Stimulated activated CD4-positive, alpha-beta T cell treated with anti-CD3 and anti-CD28 coated beads, TNF-alpha, amount 100 ng/mL, for 1 hour (primary cell): ENCODE measurements at places on chromosomes 7 and 10.

DNA sequence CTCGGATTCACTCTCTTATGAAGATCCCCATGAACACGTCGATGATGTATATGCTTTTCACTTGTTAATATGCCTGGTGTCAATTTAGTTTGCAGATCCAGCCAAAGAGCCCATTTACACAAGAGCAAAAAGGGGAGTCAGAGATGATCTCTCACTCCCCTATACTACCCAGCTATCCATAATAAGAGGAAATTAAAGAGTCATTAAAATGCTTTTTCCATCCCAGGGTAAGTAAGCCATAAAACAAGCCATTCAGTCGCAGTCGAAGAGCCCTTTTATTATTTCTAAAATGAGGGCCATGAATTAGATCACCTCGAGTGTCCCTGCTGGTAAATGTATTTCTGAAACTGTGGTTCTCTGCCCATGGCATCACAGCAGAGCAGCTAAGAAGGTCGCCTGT is 41.2 kb downstream of the CHCHD3 start:
- DNase-seq: no peak

DNA sequence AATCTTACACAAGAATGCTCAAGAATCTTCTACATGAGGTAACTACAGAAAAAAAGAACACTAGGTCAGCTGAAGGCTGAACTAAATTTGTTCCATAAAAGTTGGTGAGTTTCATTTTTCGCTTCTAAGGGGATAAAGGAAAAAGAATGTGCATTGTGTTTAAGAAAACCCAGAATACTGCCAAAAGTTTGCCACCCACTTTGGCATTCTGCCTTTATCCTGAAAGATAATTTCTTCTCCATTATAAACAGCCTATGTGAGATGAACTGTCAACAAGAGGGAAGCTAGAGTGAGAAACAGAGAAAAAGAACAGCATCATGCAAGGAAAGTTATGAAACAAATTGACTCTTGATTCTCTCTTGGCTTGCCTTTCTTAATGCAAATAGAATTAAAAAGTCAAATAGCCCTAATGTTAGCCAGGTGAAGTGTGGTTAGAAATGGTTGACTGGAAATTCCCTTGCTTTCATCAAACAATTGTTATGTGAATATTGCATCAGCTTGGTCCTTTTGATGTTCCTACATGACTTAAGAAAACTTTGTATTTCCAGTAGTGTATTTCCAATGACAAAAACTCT is 25.8 kb downstream of the STEAP1 start:
- no peak for DNase-seq

GRCh38 chr7:111256391-111256790 is 165.5 kb downstream of the LRRN3 start:
- DNase-seq: no peak

- DNase-seq: no peak
These were observed 165.0 kb upstream of the GPR26 start for GRCh38 chr10:123501148-123501547.

DNA sequence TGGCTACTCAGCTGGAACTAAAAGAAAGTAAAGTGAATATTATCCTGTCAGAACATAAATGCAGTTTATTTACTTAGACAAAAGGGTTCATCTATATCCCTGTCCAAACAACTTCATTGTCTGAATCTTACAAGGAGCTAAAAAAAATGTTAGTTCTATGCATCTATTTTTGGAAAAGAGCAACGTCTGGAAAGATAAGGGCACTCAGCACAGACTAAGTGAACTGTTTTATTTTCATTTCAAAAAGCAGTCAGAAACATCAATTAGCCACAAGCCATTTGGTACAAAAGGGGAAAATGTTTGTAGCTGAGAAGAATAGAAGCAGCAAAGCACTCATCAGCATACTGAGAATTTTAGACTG is 245.5 kb downstream of the FOXP2 start:
- DNase-seq: no peak

DNA sequence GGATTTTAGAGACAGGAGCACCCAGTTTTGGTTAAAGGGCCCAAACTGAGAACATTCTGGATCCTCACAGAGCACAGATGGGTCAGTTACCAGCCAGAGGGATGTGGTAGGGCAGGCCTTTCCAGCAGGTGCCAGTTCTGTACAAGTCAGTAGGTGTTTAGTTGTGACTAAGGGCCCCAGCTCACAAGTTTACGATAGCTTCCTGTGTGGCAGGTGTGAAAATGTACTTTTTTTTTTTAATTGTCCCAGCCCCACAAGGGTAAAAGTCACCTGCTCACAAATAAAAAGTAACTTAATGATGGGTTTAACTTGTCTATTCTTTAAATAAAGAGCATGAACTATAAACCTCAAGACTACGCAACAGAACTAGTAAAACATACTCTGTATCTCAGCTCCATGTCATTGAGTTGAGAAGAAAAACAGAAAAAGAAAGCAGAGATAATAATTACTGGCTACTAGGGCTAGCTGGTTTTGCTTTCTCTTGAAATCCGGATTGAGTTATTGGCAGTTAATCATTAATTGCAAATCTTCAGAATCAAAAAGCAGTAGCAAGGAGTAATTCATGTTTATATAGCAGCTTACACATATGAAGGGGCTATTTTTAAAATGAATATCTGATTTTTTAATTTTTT is 15.4 kb downstream of the NFE2L3 start:
- DNase-seq: no peak

- DNase-seq: no peak
These were observed 1177.4 kb downstream of the SORCS1 start for GRCh38 chr10:105986912-105987635.

DNA sequence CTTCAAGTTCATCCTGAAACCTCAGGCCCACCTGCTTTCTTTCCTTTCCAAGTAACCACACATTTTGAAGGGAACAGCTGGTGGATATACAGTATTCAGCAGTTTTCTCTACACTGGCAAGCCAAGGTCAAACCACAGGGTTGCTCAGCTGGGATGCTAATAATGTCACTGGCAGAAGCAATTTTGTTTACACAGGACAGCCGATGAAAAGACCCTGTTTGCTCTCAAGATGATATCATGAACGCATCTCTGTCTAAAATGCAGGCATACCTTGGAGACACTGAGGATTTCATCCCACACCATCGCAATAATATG is 186.2 kb downstream of the USP6NL start:
- DNase-seq: no peak

DNA sequence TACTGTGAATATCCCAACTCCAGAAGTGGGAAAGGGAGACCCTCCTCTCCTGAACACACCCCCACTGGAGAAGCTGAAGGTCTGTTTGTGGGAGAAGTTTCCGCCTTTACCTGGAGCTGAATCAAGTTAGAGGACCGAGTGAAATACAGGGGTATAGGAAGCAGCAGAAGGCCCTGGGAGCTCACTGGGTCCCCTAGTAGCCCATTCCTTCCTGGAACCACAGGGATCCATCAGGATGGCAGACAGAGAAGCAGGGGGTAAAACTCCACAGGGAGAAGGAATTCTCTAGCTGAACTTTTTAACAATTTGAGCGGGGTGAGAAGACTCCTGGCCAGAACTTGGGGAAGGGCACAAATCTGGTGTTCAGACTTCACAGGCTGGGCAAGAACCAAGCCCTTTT is 275.8 kb downstream of the GRID1 start:
- no peak for DNase-seq

DNA sequence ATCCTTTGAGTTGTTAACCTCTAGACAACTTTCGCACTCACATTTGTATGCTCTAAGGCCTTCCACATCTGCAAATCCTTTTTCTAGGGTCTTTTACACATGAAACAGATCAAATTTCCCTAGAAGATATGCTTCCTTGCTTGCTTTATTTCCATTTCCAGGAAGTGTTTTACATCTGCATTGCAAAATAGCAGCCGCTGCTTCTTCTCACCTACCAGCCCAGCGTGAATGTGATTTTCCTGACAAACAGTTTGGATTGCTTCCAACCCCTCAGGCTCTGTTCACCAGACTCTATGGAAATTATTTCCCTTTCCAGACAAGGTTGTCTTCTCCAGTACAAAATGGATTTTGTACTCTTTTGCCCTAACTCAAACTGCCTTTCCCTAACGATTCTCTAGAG is 50.9 kb upstream of the PAPSS2 start:
- no peak for DNase-seq

- DNase-seq: no peak
These were observed 55.3 kb upstream of the BMPER start for GRCh38 chr7:33849971-33850559.

GRCh38 chr7:83524277-83525075 is 124.5 kb downstream of the SEMA3E start:
- DNase-seq: no peak

GRCh38 chr7:130695840-130696239 is 9.5 kb upstream of the TSGA13 start:
- no peak for DNase-seq

DNA sequence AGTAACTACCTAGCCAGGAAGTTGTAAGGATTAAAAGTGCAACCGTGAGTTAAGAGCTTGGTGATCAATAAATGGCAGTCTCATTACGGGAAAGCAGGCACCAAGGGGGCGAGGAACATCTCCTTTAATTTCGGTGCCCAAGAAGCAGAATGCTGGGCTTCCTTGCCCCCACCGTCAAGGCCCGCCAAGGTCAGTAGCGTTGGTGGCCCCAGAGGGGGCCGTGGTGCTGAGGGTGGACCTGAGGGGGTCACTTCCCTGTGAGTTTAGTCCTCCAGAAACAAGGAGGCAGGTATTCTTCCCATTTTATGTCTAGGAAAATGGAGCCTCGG is 408 bp upstream of the MINDY4 start:
- DNase-seq: no peak

GRCh38 chr7:126185959-126186580 is 1066.7 kb downstream of the GRM8 start:
- DNase-seq: no peak

- DNase-seq: no peak
These were observed 266.0 kb upstream of the CNTNAP2 start for GRCh38 chr7:145850636-145851035.

DNA sequence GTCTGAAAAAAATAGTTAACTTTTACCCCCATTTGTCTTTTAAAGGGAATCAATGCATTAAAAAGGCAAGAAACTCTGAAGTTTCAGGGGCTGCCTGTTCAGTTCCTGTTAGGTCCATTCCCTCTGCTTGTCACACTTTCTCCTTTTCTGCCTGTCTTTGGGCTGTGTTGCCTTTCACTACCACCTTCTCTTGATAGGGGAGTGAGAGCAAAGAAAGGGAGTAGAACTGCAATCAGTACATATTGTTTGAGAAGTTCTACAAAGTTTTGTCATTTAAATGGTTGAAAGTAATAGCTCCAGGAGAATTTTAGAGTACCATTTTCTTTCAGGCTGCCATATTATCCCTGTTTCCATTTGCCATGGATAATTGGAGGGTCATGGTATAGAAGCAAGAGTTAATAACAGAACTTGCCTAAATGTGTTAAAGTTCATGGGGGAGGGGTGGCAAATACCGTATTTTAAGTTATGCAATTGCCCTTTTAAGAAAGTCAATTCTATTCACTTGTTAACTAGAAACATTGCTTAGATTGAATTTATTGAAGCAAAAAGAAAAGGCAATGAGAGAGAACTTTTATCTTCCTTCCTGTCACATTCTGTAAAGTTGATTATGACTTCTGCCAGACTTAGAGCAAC is 38.6 kb downstream of the MPLKIP start:
- no peak for DNase-seq

- DNase-seq: no peak
These were observed 206.9 kb downstream of the EBF3 start for GRCh38 chr10:129756912-129757901.

- no peak for DNase-seq
These were observed 40.1 kb upstream of the RET start for GRCh38 chr10:43036481-43037428.

- DNase-seq: no peak
These were observed 50.6 kb downstream of the HIPK2 start for GRCh38 chr7:139727151-139727705.

DNA sequence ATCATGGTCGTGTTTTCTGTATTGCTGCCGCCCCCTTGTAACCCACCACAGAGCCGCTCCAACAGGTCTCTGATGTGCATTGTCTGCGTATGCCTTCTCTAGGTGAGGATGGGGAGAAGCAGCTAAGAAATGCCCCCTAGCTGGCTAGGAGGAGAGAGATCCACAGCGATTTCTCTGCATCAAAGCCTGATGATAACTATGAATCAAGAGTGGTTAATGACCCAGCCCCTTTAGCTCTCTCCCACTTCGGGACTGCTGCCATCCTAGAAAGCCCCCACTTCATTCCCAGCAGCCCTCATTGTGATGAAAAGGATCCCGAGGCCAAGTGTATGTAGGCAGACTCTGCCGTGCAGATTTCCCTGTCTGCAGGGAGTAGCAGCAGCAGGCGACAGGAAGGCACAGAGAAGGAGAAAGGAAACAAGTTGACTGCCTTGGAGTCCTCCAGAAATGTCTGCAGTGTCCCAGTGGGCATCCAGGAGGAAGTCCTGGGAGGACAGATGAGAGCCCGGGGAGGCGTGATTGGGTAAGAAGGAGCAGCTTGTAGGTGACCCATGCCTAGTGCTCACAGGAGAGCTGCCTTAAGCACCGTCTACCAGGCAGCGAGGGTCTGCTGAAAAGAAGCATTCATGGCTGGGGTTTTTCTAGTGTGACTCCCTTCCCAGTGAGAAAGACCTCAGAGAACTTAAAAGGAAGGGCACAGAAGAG is 2.9 kb downstream of the PLXNA4 start:
- no peak for DNase-seq

- DNase-seq: no peak
These were observed 508.7 kb upstream of the SEMA3D start for GRCh38 chr7:85695533-85695932.

DNA sequence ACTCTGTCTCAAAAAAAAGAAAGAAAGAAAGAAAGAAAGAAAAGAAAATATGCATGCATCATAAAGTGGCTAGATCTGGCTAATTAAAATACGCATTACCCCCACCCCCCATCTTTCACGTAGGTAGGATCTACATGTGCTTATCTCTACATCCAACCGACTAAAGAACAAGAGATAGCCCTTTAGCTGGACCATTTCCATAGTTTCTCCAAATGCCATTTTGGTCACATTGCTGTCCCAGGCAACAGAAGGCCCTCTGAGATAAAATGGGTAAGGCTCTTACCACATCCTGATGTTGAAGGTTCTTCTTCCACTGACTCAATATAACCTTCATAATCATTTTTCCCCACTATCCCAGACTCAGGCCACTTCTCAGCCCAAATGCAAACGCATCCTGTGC is 31.5 kb downstream of the PIK3AP1 start:
- DNase-seq: no peak

GRCh38 chr7:3089493-3089892 is 45.8 kb upstream of the CARD11 start:
- no peak for DNase-seq

DNA sequence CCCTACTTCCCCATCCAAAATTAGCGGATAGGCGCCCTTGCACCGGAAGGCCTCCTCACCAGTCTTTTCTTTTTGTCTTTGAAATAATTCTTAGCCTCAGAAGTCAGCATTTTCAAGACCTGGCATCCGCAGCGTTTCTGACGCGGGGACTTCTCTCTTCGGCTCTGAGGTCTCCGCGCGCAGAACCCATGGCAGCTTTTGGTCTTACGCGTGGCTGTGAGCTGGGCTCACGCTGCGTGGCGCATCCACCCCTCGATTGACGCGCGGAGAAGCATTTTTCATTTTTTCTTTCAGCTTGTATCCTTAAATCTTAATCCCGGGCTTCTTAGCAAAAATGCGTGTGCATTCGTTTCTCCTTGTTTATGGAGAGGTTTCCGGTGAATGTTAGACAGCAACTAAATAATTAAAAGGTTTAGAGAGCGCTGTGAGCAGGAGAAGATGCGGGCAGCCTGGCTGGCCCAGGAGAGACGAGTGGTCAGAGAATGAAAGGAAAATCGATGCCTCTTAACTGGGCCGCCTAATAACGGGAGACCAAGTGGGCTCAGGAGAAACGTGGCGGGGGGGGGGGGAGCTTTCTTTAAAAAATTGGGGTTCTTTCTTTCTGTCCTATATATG is 2.0 kb upstream of the GATA3 start:
- no peak for DNase-seq

GRCh38 chr10:47444047-47444446 is 39.9 kb downstream of the ANXA8 start:
- DNase-seq: no peak
